NCI-H1105 (cell line): ENCODE measurements at places on chromosomes 4 and X.

DNA sequence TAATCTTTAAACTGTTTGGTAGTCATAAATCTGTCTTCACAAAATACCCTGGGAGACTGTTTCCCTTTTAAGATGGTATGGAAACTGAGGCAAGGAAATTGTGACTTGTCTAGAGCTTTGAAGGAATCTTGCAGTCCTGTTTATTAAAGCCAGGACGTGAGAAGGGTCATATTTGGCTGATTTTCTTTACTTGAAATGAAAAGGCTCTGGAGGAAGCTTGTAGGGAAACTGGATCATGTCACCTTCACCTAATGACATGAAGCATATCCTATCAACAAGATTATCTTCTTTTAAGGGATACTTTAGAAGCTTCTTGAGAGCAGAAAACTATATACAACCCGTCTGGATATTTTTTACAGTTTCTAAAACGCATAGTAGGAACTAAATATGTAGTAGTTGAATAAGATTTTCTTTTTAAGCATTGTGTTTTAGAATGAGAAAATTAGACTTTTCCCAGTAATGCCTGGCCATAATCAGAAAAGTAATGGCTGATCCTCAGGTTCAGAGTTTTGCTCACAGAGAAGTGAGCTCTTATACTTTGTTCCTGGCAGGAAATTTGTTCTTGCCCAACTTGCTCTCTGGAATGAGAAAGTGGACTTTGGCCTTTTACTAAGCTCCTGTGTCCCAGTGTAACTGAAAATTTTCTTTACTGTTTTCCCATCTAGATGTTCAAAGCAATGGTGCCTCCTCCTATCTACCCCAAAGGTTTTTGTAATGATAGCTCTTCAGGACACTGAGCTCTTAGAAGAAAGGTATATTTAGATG lies 136.8 kb upstream of the AFF2 start:
- DNase-seq = no peak

DNA sequence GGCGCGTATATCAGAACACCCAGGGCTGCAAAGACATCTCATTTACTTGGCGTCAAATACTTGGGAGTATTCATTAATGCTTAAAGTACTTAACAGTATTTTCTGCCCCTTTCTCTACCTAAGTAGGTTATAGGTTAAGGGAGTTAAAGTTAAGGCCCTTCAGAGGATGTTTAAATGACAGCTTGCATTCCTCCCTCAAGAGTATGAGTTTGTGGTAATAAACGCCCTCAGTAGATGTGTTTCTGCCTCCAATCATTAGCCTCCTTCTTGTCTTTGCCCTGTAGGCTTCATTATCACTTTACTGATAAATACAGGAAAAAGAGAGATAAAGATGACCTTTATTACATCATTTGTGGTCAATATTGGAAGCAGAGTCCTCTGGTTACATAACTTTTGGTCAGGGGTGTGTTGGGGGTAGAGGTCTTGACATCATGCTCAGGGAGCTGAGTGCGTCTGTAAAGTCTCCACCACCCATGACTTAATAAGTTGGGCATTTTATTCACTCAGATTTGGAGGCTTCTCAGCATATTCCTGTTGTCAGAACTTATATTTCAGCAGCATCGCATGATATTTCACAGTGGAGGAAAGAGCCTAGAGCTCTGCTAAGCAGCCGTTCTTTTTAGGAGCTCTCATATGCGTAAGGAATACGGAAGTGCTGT lies 145.9 kb downstream of the CPE start:
- DNase-seq = no peak

GRCh38 chrX:80648023-80648422 lies 161.7 kb downstream of the BRWD3 start:
- DNase-seq = no peak

GRCh38 chr4:6969826-6970800 lies 60.5 kb downstream of the TBC1D14 start:
- DNase-seq = no peak

- no peak for DNase-seq
These were observed 1042.5 kb upstream of the PABPC4L start for GRCh38 chr4:135244056-135244455.

DNA sequence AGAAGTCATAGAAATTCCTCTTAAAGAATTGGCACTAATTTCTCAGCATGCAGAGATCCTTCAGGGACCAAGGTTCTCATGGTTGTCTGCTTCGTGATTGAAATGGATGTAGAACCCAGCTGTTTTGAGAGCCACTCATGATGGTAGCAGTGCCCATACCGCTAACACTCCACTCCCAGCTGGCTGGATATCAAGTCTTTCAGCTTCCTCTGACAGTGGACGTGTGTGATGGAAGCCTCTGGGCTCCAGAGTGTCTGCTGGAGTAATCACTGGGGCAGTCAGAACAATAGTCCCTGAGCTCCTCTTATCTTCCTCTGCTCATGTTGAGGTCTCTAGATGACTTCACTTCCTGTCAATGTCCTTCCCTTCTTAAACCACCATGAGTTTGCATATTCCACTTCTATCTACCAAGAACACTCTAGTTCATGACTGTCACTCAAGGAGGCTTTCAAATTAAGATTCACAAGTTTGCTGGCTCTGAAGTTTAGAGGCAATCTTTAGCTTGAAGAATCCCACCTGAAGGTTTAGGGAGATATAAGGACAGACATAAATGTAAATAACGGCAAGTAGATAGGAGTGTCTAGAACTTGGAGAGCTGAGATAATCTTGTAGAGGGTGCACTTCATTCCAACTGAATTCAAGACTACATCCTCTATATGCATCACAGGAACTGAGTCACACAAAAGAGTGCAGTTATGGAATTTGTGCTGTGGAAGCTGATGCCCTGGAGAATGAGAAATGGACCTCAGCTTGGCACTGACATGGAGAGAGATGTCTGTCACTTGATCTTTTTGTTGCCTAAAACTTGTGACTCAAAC lies 64.5 kb upstream of the WDR1 start:
- no peak for DNase-seq
